SIG-M5 (cell line): ENCODE measurements at places on chromosomes 1 and 21.

- DNase-seq: no peak
Observed at GRCh38 chr1:30847358-30847972, 61.1 kb downstream of the SDC3 start.

DNA sequence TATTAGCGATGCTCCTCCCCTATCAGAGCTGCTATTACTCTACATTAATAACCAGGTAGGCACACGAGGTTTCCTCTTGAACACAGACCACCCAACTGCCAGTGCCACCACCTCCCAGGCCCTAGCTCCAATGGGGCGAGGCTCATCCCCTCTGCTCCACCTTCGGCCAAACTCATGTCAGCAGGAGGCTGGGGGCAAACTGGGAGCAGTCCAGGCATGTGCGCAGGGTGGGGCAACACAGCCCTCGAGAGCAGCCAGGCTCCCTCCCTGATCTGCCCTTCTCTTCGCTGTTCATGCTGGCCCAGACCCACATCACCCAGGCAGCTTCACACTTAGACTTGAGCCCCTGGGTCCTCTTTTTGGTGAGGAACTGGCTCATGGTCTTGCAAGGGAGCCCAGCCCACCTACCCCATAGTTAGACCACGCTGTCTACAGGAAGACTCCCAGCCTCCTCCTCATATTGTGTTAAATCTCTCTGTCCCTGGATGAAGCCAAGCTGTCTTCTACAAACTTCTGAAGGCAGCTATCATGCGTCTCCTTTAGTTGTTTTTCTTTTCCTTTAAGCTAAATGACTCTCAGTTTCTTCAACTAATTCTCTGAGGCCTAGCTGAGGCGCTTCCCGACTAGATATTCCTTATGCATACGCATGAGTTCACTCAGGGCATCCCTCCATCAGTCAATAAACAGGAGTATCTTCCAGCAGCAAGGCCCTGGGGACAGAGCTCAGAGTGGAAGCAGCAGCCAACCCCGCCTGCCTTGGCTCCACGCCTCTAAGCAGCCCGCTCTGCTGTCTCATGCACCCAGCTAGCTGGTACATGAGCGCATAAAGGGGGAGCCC, 12.0 kb downstream of the TMEM9 start:
- no peak for DNase-seq

GRCh38 chr1:27575840-27576331, 28.1 kb downstream of the AHDC1 start:
- no peak for DNase-seq

GRCh38 chr1:224447251-224447650, 12.7 kb upstream of the WDR26 start:
- DNase-seq: no peak

DNA sequence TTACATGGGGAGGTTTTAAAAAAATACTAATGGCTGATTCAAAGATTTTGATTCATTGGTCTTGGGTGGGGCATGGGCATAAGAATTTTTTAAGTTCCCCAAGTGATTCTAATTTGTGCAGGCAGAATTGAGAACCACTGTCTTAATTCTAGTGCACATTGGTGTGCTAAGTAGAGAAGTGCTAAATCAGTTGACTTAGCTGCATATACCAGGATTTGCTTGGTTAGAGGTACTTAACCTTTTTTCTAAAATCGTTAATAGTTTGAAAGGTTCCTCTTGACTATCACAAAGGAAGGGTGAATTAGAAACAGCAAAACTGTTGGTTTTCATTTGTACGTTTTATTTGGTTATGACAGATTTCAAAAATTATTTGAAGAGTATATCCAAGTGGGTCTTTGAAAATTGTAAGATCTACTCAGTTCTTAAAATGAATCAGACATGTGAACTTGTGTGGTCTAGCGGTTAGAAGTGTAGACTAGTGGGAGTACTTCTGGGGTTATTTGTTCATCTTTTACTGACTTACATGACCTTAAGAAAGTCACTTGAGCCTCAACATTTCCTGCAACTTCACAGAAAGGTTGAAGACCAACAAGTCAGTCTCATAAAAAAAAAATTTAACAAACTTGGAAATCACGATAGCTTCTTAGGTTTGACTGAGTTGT, 66.7 kb downstream of the RPAP2 start:
- DNase-seq: no peak
